Jurkat, Clone E6-1 (cell line): ENCODE measurements at places on chromosomes 11 and 22.

DNA sequence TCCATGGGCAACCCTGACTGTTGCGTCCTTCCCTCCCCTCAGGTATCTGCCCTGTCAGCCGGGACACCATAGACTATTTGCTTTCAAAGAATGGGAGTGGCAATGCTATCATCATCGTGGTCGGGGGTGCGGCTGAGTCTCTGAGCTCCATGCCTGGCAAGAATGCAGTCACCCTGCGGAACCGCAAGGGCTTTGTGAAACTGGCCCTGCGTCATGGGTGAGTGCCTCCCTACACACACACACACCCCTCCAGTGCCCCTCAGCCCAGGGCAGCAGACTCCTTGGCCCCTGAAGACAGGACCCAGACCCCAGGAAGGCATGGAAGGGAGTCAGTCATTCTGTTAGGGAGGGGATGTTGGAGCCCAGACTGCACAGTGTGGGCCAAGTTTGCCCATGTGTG, 17.9 kb upstream of the UVRAG start:
- DNase-seq = no peak

- peak; percentile 68 for DNase-seq
Observed at GRCh38 chr11:94757037-94757735, 11.0 kb upstream of the AMOTL1 start.

GRCh38 chr22:17271711-17272451, 52.6 kb upstream of the ADA2 start:
- DNase-seq = no peak

DNA sequence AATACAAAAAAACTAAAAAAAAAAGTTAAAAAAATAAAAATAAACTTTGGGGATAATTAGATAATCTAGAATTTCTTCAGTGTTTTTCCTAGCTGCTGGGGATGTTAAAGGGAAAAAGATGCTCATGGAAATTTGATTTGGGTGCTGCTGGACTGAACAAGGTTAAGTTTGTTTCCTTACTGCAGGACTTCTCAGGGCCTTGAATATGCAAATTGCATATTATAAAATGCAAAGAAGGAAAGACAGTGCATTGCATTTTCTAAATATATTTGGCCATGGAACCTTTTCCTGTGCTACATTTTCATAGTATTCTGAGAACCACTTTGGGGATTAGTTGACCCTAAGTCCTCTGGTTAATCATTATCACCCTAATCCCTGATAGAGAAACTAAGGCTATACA, 79.6 kb downstream of the ABTB2 start:
- no peak for DNase-seq

DNA sequence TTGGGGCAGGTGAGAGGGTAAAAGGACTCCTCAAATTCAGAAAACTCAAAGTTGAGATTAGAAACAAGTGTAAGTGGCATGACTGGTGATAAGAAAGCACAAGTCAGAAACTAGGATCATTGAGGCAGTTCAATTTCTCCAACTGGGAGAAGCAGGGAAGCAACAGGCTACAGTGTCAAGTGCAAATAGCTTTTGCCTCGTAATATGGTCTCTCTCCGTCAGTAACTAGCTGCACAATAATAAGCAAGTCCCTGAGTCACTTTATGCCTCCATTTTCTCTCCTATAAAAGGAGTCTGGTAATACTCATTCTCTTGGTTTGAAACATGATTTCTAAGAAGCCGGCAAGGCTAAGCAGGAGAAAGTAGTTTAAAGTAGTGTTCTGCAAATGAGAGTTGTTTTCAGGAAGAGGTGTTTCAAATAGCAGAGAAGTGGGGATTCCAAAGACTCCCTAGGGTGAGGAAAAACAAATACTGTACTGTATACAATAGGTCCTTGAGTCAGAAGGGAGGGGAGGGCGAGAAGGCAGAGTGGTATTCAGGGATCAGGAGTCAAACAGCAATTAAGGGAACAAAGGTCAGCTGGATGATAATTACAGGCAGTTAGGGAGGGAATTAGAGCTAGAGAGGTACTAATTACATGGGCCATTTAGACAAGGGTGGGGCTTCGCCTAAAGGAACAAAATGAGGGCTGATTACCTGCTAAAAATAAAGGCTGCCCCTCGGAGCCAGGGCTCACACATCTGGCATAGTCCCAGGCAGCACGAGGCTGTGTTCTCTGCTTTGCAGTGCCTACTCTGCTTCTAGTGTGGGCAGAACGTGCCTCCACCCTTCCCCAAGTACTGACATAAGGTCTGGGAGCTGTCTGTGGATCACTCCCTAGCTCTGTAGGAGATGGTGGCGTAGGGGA, 96.0 kb upstream of the BDNF start:
- no peak for DNase-seq

GRCh38 chr11:104917271-104918112, 19.2 kb upstream of the CASP12 start:
- DNase-seq = no peak
